ENCODE measurements at places on chromosomes 3 and 15.

GRCh38 chr15:68286256-68286655 lies 8.7 kb downstream of the FEM1B start:
- no peak for DNase-seq

- no peak for DNase-seq
These were observed 86.8 kb downstream of the LIPC start for GRCh38 chr15:58518626-58519025.

- no peak for DNase-seq
These were observed 79.4 kb downstream of the ANXA2 start for GRCh38 chr15:60318216-60318867.

DNA sequence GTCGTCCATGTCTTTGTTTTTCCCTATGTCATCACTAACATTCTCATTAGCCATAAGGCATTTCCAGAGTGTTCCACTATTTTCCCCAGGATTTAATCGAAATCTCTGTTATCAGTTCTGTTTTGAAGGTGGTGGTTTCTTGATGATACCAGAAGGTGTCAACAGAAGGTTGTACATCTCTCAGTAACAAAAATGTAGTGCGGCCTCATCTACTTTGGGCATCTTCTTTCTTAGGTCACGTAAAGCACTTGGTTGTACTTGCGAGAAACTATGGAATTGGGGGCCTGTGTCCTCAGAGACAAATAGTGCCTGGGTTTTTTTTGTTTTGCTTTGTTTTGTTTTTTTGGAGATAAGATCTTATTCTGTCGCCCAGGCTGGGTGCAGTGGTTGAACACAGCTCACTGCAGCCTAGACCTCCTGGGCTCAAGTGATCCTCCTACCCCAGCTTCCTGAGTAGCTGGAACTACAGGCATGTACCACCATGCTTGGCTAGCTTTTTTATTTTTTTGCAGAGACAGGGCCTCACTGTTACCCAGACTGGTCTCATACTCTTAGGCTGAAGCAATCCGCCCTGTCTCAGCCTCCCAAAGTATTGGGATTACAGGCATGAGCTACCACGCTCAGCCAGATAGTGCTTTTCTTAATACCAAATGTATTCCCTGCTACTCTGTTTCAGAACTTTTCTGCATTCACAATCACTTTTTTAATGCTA lies 61.2 kb upstream of the FURIN start:
- DNase-seq: no peak

- DNase-seq: no peak
These were observed 31.3 kb downstream of the RPN1 start for GRCh38 chr3:128619146-128619890.

GRCh38 chr15:62758126-62758951 lies 284.2 kb upstream of the TPM1 start:
- DNase-seq: no peak

- DNase-seq: peak; percentile 20
These were observed 103.6 kb upstream of the RASGRP1 start for GRCh38 chr15:38667890-38668850.

GRCh38 chr3:2036076-2036475 lies 62.6 kb upstream of the CNTN4 start:
- no peak for DNase-seq

- no peak for DNase-seq
These were observed 7.8 kb upstream of the VGLL4 start for GRCh38 chr3:11651477-11651876.
